Hair follicular keratinocyte (primary cell): ENCODE measurements at places on chromosomes 12 and 14. TPM values are rescaled to one million over a fixed set of nuclear protein-coding genes. Genes with fewer than 3 reads are reported as not detected.

GAPDH gene
- 6,486 and 6,733 TPM in 2 replicates for total RNA-seq

SCFD1 gene
- total RNA-seq: 43.3 and 49.0 TPM in 2 replicates

RD3L gene
- total RNA-seq: not detected in 2 replicates

MYF5 gene
- not detected in 2 replicates for total RNA-seq

C12orf54 gene
- total RNA-seq: 2.5 and 3.7 TPM in 2 replicates

CRIP2 gene
- total RNA-seq: 67.7 and 141 TPM in 2 replicates

OSBPL8 gene
- 40.6 and 51.8 TPM in 2 replicates for total RNA-seq
